ENCODE measurements at places on chromosomes 6 and 20. TPM values are rescaled to one million over a fixed set of nuclear protein-coding genes. Genes with fewer than 3 reads are reported as not detected.

- no peaks in the 10 kb centered on the region for H3K4me1 ChIP-seq
- no peak overlapping the region for H3K27ac ChIP-seq
- DNase-seq = no peak
- H3K27me3 ChIP-seq = peaks cover 3% of the 10 kb centered on the region
- H3K36me3 ChIP-seq = peaks cover 2% of the 10 kb centered on the region
Measured at GRCh38 chr6:21560249-21560648, 33.3 kb upstream of the SOX4 start.

DNA sequence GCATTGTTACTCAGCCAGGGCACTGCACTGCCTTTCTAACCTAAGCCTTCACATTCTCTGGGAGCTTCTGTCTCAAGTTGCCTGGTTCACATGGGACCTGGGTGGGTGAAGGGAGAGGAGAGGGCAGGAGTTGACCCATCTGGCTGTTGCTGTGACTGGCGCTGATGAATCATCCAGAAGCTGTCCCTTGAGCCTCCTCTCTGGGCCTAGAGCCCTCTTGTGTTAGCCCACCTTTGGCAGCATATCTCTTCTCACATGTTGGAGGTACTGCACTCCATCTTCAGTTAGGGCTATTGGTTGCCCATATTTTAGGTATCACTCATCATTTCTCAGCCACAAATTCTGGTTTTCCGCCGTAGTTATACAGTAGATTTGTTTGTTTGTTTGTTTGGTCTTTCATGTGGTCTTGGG is 19.8 kb downstream of the XRN2 start:
- H3K4me1 ChIP-seq = peaks cover 48% of the 10 kb centered on the region
- DNase-seq = no peak

- H3K4me3 ChIP-seq = peak overlapping the region; percentile 76
- no peak for DNase-seq
- H3K4me1 ChIP-seq = peaks cover 36% of the 10 kb centered on the region
- peak overlapping the region; percentile 87 for H3K27ac ChIP-seq
Measured at GRCh38 chr6:149895833-149896271, 2.1 kb downstream of the RAET1E start.

The NDRG3 gene
- 25.5 TPM for total RNA-seq

The FAXC gene
- not detected for total RNA-seq

The PPIL6 gene
- 1.6 TPM for total RNA-seq

The STMND1 gene
- total RNA-seq = not detected
